ENCODE measurements at places on chromosomes 7 and 10. TPM values are rescaled to one million over a fixed set of nuclear protein-coding genes. Genes with fewer than 3 reads are reported as not detected.

H2BK1 gene
- not detected for total RNA-seq

ZNF736 gene
- 0.01 TPM for total RNA-seq

TMEM229A gene
- total RNA-seq = not detected

LANCL2 gene
- 14.3 TPM for total RNA-seq

ATG9B gene
- 0.14 TPM for total RNA-seq

UBE2D1 gene
- 26.2 TPM for total RNA-seq

TAS2R41 gene
- not detected for total RNA-seq

SLC18A2 gene
- 0.05 TPM for total RNA-seq

FGL2 gene
- total RNA-seq = not detected

UNCX gene
- 0.07 TPM for total RNA-seq

POU6F2 gene
- not detected for total RNA-seq

MSS51 gene
- 0.36 TPM for total RNA-seq

NCF1 gene
- not detected for total RNA-seq

WNT2 gene
- total RNA-seq = not detected

GET4 gene
- total RNA-seq = 38.2 TPM

ZNF488 gene
- 15.0 TPM for total RNA-seq

SRRT gene
- 151 TPM for total RNA-seq

FAM237B gene
- not detected for total RNA-seq

ELN gene
- total RNA-seq = 0.10 TPM

NANOS1 gene
- 2.8 TPM for total RNA-seq

CLDN3 gene
- total RNA-seq = 1.8 TPM

TAF5 gene
- total RNA-seq = 4.5 TPM

SKIDA1 gene
- 1.3 TPM for total RNA-seq

CELF2 gene
- 0.10 TPM for total RNA-seq

BAMBI gene
- 18.9 TPM for total RNA-seq

PARD3 gene
- 83.6 TPM for total RNA-seq

NAT16 gene
- total RNA-seq = 0.17 TPM

ZPBP gene
- not detected for total RNA-seq

ADAM12 gene
- 6.3 TPM for total RNA-seq

VGF gene
- 15.1 TPM for total RNA-seq

AKR1E2 gene
- total RNA-seq = 9.2 TPM

GPR26 gene
- total RNA-seq = not detected

LIPK gene
- not detected for total RNA-seq

CHRM2 gene
- not detected for total RNA-seq

CREB5 gene
- 4.8 TPM for total RNA-seq

AQP1 gene
- total RNA-seq = 0.44 TPM

CDH23 gene
- total RNA-seq = 2.2 TPM

KIAA1217 gene
- total RNA-seq = 3.1 TPM

CYP3A5 gene
- total RNA-seq = 1.5 TPM

ZNF438 gene
- total RNA-seq = 2.0 TPM

BICC1 gene
- total RNA-seq = 32.9 TPM

MAGI2 gene
- 0.45 TPM for total RNA-seq

PRPS1L1 gene
- not detected for total RNA-seq

NPVF gene
- not detected for total RNA-seq

STEAP4 gene
- total RNA-seq = 0.01 TPM

HMX2 gene
- 0.15 TPM for total RNA-seq

SCIN gene
- 0.70 TPM for total RNA-seq

HOXA2 gene
- 1.4 TPM for total RNA-seq

FGFBP3 gene
- 2.2 TPM for total RNA-seq

PRR15 gene
- 1.5 TPM for total RNA-seq

ANKRD30A gene
- 0.64 TPM for total RNA-seq

AKR1D1 gene
- not detected for total RNA-seq

CDC14C gene
- not detected for total RNA-seq

Measured in A549 treated with DMSO at 1 μM for 4 hours (cell line).